ENCODE measurements at places on chromosomes 3 and 15. TPM values are rescaled to one million over a fixed set of nuclear protein-coding genes. Genes with fewer than 3 reads are reported as not detected.

The CDHR4 gene
- total RNA-seq: not detected

The PRR20G gene
- total RNA-seq: not detected

The SEMA5B gene
- total RNA-seq: not detected

The LSMEM2 gene
- not detected for total RNA-seq

The FANCD2OS gene
- not detected for total RNA-seq

The CPNE9 gene
- not detected for total RNA-seq

The SLCO2A1 gene
- total RNA-seq: not detected

The CEP97 gene
- total RNA-seq: 8.8 TPM
